Endodermal cell (in vitro differentiated cells): ENCODE measurements at places on chromosomes 16 and 17. TPM values are rescaled to one million over a fixed set of nuclear protein-coding genes. Genes with fewer than 3 reads are reported as not detected.

The KRTAP3-2 gene
- total RNA-seq, result not detected in 2 replicates

The EPOP gene
- total RNA-seq, result 5.0 to 5.7 TPM (median 5.0 TPM) in 3 replicates

GRCh38 chr17:68029512-68030215 is 5.9 kb upstream of the KPNA2 start:
- no peak for DNase-seq
- H3K27me3 ChIP-seq, result no peaks in the 10 kb centered on the region
- H3K36me3 ChIP-seq, result no peaks in the 10 kb centered on the region
- H3K4me1 ChIP-seq, result peaks cover 2% of the 10 kb centered on the region

The KCNAB3 gene
- total RNA-seq, result 6.2 to 7.2 TPM (median 6.5 TPM) in 3 replicates

DNA sequence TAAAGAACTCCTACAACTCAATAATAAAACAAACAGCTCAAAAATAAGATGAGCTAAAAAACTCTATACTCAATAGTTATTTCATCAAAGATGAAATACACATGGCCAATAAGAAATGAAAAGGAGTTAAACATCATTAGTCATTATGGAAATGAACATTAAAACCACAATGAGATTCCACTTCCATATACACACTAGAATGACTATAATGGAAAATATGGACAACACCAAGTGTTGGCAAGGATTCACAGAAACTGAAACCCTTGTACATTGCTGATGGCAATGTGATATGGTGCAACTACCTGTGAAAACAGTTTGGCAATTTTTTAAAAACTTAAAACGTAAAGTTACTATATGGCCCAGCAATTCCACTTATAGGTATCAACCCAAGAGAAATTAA is 91.4 kb downstream of the GRIN2A start:
- peaks cover 2% of the 10 kb centered on the region for H3K4me1 ChIP-seq
- H3K36me3 ChIP-seq, result no peaks in the 10 kb centered on the region
- H3K4me3 ChIP-seq, result no peak overlapping the region
- no peaks in the 10 kb centered on the region for H3K27me3 ChIP-seq

The KRTAP2-1 gene
- not detected in 2 replicates for total RNA-seq

GRCh38 chr17:30995347-30995746 is 24.5 kb downstream of the RNF135 start:
- H3K36me3 ChIP-seq, result peaks cover 25% of the 10 kb centered on the region
- no peak for DNase-seq
- H3K27me3 ChIP-seq, result no peaks in the 10 kb centered on the region
- H3K4me1 ChIP-seq, result no peaks in the 10 kb centered on the region
- no peak overlapping the region for H3K27ac ChIP-seq
